ENCODE measurements at places on chromosomes 4 and X.

- no peak for DNase-seq
These were observed 654.5 kb downstream of the TLL1 start for GRCh38 chr4:166527500-166527899.

GRCh38 chr4:26458157-26458561 lies 32.1 kb downstream of the CCKAR start:
- no peak for DNase-seq

GRCh38 chrX:49176421-49177326 lies 5.0 kb downstream of the PLP2 start:
- DNase-seq = no peak

GRCh38 chr4:173424899-173425805 lies 26.2 kb upstream of the SCRG1 start:
- no peak for DNase-seq

- no peak for DNase-seq
These were observed 169.6 kb downstream of the RAPGEF2 start for GRCh38 chr4:159272273-159273140.

DNA sequence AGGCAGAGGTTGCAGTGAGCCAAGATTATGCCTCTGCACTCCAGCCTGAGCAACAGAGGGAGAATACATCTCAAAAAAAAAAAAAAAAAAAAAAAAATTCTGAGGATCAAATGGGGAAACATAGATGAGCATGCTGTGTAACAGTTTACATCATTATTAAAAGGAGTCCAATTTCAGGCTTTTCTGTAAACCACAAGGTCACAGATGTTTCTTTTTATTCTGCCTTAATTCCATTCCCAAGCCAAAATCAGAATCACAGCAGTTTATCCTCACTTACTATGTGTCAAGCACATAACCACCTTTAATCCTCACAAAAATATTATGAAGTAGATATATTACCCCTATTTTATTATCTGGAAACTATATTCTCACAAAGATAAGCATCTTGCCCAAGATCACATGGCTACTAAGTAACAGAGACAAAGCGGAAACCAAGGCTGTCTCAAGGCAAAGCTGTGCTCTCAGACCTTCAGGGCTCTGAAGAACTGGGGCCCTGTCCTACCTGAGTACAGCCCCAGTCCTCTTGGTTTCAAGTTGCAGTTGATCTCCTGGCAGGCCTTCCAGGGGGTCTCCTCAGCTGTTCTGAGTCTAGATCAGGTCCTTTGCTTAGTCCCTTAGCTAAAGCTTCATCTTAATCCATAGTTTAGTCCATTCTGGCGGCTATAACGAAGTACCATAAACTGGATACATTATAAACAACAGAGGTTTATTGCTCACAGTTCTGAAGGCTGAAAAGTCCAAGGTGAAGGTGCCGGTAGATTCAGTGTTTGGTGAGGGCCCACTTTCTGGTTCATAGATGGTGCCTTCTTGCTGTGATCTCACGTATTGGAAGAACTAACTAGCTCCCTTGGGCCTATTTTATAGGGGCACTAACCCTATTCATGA lies 141.3 kb downstream of the PALLD start:
- DNase-seq = no peak

GRCh38 chr4:110005461-110006056 lies 92.9 kb downstream of the EGF start:
- DNase-seq = no peak

DNA sequence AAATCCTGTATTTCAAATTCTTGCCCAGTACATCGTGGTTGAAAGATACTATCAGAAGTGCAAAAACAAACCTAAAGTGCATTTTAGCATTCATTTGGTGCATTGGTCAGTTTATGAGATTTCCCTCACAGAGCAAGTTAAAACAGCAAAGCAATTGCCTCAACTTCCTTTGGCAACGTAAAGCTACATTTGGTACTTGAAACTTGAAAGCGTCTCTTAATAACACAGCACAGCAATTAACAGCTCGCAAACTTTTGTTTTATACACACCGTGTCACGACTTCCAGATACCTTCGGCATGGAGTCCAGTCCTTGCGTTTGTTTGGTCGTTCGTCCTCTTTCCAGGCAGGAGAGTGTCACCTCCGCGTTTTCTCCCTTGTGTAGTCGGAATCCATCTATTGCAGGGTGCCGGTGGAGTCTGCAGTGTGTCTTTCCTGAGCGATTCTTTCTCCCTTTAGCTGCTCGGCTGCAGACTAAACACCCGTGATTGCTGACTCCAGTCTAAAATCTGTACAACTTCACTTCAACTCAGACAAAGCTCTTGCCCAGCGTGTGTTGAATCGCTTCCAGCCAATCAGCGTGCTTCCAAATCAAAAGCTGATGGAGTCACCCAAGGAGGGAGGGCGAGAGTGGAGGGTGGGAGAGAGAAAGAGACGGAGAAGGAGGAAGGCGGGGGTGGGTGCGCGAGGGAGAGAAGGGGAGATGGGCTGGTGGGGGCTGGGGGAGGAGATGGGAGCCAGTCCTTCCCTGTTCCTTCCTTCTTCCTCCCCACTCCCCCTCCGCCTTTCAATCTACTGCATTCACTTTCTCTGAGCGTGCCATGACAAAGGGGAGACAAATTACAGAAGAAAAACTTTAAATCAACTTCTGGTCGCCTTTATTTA lies at the start of gene PCDH18:
TSS of gene PCDH18 (minus strand) at position 509 of the 883 bp plus-strand sequence. CDS start at position 103, 406 bp downstream.
- DNase-seq = peak; percentile 5

- no peak for DNase-seq
These were observed 63.2 kb downstream of the TRMT44 start for GRCh38 chr4:8503801-8504200.

GRCh38 chr4:62004881-62005280 lies 804.8 kb downstream of the ADGRL3 start:
- DNase-seq = no peak

DNA sequence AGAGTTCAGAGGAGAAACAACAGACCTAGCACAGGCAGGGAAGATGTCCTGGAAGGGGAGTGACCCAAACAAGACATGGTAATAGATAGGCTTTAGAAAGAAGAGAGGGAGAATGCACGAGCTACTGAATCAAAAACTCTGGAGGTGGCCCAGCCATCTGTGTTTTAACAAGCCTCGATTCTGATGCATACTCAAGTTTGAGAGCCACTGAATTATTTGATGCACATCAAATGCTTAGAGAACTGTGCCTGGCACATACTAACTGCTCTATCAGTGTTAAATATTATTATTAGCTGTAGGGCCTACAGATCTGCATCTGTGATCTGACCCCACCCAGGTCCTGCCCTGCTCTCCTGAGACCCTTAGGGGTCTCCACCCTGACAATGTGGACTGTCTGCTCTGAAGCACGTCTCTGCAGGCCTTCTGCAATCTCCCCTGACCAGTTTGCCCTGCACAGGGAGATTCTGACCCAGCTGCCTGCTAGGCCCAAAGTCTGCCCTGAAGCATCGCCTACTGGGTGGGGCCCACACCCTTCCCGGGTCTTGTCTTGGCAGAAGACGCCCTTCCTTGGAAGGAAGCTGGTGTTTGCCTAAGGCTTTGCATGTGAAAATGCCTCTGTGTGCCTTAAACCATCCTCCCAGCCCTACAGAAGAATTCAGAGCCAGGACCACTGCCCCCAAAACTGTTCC lies 201.5 kb upstream of the KLF3 start:
- no peak for DNase-seq

- DNase-seq = no peak
These were observed 19.8 kb upstream of the ZXDA start for GRCh38 chrX:57930051-57930450.

GRCh38 chrX:73916931-73917667 lies 354.1 kb downstream of the CHIC1 start:
- DNase-seq = no peak

DNA sequence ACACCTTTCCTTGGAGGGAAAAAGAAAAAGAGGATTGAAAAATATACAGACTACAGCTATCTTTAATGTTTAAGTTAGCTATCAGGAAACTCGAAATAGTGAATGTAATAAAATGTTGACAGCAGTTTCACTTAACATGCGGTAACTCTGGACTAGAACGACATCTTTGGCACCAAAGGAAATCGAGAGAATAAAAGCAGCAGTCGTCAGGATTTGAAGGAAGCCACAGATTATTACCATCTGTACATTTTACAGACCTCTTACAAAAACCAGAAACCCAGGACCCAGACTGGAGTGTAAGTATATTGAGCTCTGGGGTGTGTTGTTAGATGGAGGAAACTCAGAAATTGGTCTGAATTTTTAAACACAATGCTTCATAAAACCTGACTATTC lies 51.6 kb upstream of the STOX2 start:
- no peak for DNase-seq

- DNase-seq = no peak
These were observed 66.3 kb downstream of the DHRSX start for GRCh38 chrX:2434270-2435163.

- no peak for DNase-seq
These were observed 32.9 kb downstream of the MAGED4 start for GRCh38 chrX:52217494-52218160.

GRCh38 chrX:27380163-27380845 lies 82.8 kb downstream of the PPP4R3C start:
- DNase-seq = no peak

GRCh38 chrX:70998411-70999027 lies 67.6 kb upstream of the SLC7A3 start:
- no peak for DNase-seq

GRCh38 chr4:47914926-47915237 lies 499 bp upstream of the NFXL1 start:
- DNase-seq = no peak

- DNase-seq = no peak
These were observed 165.5 kb downstream of the EFNB1 start for GRCh38 chrX:68994135-68994890.

GRCh38 chr4:56468097-56468422 lies 643 bp downstream of the SRP72 start:
- no peak for DNase-seq

GRCh38 chr4:63528256-63528991 lies 880.8 kb downstream of the TECRL start:
- DNase-seq = no peak

DNA sequence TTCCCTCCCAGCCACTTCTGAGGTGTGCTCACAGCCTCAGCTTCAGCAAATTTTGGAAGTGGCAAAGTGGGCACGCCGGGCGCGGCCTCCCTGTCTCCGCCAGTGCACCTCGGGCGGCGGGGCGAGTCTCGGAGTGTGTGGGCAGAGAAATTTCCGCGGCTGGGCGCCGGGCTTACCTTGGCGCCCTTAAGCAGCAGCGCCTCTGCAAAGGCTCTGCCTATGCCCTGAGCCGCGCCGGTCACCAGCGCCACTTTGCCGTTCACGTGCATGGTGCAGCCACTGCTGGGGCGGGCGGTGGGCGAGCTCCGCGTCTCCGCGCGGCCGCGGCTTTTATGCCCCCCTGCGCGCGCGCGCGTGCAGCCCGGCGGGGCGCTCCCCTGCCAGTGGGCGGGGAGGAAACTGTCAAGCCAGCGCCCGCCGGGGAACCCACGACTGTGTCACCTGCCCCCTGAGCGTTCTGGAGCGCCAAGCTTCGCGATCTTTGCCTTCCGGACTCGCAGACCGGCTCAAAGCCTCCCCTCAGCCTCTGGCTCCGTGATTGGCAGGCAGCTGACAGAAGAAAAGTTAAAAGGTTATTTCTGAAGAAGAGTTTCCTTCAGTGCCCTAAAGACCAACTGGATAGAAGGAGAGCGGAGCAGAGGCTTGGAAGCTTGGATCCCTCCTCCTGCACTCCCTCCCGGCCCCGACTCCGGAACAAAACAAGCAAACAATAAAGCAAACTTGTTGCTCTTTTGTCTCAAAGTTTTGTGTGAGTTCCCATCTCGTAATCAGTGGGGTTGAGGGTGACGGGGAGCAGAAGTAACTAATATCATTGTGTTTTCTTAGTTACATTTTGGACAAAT lies at the start of gene HPGD:
TSS of gene HPGD (minus strand) at position 306 of the 842 bp plus-strand sequence. CDS start at position 269, 37 bp downstream.
- DNase-seq = peak; percentile 15

DNA sequence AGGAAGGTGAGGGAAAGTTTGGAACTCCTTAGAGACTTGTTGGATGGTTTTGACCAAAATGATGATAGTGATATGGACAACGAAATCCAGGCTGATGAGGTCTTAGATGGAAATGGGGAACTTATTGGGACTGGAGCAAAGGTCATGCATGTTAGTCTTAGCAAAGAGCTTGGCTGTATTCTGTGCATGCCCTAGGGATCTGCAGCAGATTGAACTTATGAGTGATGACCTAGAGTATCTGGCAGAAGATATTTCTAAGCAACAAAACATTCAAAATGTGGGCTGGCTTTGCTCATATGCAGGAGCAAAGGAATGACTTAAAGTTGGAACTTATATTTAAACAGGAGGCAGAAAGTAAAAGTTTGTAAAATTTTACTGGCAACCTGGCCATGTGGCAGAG lies 489.3 kb upstream of the DIPK2B start:
- DNase-seq = no peak

GRCh38 chr4:88964450-88964849 lies 92.5 kb downstream of the FAM13A start:
- no peak for DNase-seq

- DNase-seq = peak; percentile 28
These were observed 75.8 kb downstream of the NUDT11 start for GRCh38 chrX:51420610-51421009.

DNA sequence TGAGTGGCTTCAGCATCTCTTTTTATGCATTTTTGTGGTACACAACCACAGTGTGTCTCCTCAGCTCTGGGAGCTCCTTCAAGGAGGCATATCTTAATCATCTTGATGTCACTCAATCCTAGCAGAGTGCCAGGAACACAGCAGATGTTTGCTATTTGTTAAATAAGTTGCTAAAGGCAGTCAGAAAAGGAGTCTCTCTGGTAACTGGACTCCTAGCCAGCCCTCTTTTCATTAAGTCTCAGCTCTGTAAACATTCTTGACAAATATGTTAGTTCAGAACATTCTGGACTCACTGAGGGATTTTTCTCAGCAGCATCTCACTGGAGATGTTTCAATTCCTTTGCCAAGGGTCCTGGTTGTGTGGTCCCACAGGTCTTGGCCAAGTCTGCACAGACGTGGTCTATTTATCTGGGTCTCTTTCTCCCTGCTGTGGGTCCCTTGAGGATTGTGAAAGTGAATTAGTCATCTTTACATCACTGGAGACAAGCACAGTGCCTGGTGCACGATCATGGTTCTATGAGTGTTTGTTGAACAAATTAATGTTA lies 20.3 kb upstream of the FAM9C start:
- DNase-seq = no peak

DNA sequence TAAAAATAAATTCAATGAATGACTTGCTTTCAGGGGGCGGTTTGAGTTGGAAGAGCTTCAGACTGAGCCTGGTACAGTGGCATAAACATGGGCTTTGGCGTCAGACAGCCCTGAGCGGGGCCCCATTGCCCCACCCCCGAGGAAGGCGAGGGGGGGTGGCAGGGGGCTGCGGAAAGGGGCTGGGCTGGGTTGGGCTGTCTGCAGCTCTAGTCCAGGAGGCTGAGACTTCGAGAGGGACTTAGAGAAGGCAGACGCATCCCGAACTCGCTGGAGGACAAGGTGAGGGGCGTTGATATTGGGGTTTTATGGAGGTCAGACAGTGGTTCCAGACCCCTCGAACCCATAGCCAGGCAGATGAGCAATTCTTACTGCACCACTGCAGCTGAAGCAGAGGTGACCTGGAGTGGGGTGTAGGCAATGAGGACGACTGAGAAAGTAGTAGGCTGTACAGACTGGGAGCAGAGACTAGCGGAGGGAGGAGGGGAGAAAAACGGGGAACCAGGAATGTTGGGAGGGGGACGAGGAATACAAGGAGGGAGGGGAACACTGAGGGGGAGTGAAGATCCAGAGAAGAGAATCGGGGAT lies at the start of gene MAGED2:
TSS of gene MAGED2 (plus strand) at position 222 of the 585 bp plus-strand sequence. CDS start 1,587 bp downstream, outside the sequence.
- no peak for DNase-seq

All from stimulated activated CD4-positive, alpha-beta T cell treated with anti-CD3 and anti-CD28 coated beads, TNF-alpha, amount 100 ng/mL, for 48 hours (primary cell).